PC-9 (cell line): ENCODE measurements at places on chromosomes 1 and 21.

DNA sequence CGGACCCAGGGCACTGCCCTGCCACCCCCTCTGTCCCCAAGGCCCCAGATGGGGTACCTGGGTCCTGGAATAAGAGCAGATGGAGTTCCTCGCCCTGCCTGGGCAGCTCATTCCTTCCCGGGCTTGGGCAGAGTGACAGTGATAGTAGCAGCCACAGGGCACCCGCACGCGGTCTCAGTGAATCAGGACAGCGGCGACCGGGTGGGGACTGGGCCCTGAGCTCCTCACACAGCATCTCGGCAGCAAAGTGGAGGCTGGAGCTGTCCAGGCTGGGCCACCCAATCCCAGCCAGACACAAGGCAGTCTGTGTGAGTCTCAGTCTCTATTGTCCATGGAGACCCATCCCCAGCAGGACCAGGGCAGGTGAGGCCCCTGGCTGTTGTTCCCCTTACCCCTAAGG lies 37.4 kb upstream of the CCDC27 start:
- no peaks in the 10 kb centered on the region for H3K36me3 ChIP-seq
- peaks cover 60% of the 10 kb centered on the region for H3K27me3 ChIP-seq
- DNase-seq, result no peak

- peaks cover 23% of the 10 kb centered on the region for H3K36me3 ChIP-seq
- H3K4me1 ChIP-seq, result peaks cover 50% of the 10 kb centered on the region
Observed at GRCh38 chr1:93811326-93812065, 67.5 kb downstream of the DNTTIP2 start.

DNA sequence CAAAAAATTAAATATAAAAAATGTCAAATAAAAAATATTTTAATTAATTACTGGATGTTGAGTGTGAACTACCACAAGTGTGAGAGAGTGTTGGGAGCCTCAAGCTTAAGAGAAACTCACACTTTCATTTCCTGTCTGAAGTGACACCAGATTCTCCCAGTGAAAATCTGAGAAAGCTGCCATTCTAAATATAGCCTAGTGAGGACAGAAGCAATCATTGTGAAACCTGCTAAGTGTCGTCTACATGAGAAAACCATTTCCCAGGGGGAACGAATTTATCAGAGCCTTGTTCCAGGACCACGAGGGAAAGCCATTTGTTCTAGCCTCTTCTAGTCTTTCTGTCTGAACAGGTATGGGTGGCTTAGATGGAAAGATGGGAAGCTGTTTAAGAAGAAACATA lies 329.3 kb upstream of the PRMT6 start:
- H3K4me1 ChIP-seq, result no peaks in the 10 kb centered on the region
- no peaks in the 10 kb centered on the region for H3K36me3 ChIP-seq
- H3K27me3 ChIP-seq, result no peaks in the 10 kb centered on the region
- no peak for DNase-seq

GRCh38 chr1:160177667-160178066 lies 12.7 kb upstream of the CASQ1 start:
- H3K4me1 ChIP-seq, result no peaks in the 10 kb centered on the region
- H3K36me3 ChIP-seq, result no peaks in the 10 kb centered on the region
- no peak overlapping the region for H3K27ac ChIP-seq
- no peak for DNase-seq
- H3K4me3 ChIP-seq, result no peak overlapping the region
- peaks cover 14% of the 10 kb centered on the region for H3K27me3 ChIP-seq

- DNase-seq, result no peak
- H3K27ac ChIP-seq, result no peak overlapping the region
- no peaks in the 10 kb centered on the region for H3K4me1 ChIP-seq
Observed at GRCh38 chr21:29601047-29601446, 302.3 kb downstream of the BACH1 start.

DNA sequence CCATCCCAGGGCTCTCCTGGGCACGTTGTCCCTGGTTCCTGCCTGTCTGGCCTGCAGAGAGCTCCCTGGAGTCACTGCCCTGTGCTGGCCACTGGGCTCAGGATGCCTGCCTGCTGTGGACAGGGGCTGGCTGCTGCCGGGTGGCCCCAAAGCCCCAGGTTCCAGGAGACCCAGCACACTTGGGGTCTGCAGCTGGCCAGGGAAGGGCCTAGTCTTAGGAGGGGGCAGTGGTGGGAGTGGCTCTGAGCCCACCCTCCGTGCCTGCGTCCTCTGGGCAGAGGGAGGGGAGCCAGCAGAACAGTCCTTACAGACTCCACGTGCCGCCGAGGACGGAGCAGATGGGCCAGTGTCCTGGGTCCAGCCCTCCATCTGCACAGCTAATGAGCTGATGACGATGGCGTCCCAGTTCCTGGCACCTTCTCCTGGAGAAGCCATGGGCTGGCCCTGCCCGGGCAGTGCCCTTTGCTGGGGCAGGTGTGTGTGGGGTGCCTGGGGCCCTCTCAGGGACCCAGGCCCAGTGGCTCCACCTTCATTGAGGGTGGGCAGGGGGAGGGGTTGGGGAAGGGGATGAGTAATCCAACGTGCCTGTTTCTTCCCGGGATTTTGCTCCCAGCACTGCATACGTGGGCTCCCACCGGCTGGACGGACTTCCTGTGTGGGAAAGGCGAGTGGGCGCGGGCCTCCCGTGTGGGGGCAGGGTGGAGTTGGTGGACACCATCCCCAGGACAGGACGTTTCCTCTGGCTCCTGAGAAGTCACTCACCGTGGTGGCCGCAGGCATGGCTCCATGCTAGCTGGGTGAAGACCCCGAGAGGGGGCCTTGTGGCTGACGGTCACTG lies 6.8 kb upstream of the PLCH2 start:
- no peak overlapping the region for H3K27ac ChIP-seq
- no peaks in the 10 kb centered on the region for H3K4me1 ChIP-seq
- DNase-seq, result no peak
- H3K4me3 ChIP-seq, result no peak overlapping the region

DNA sequence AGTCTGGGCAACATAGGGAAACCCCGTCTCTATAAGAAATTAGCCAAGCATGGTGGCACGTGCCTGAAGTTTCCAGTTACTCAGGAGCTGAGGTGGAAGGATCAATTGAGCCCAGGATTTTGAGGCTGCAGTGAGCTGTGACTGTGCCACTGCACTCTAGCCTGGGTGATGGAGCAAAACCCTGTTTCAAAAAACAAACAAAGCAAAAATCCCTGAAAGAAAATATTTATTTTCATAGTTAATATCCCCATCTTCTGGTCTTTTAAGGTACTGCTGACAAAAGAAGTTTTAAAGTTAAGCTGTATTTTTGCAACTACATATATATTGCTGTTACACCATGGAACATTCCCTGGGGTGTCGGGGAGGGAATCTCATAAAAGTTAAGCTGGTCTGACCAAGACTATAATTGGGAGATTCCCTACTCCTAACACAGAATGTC lies 26.0 kb downstream of the VAMP4 start:
- no peaks in the 10 kb centered on the region for H3K36me3 ChIP-seq
- no peak for DNase-seq
- no peaks in the 10 kb centered on the region for H3K4me1 ChIP-seq
- H3K4me3 ChIP-seq, result no peak overlapping the region
- H3K27ac ChIP-seq, result no peak overlapping the region
- H3K27me3 ChIP-seq, result no peaks in the 10 kb centered on the region

GRCh38 chr1:30765556-30766434 lies 8.2 kb upstream of the LAPTM5 start:
- H3K27me3 ChIP-seq, result no peaks in the 10 kb centered on the region
- no peak overlapping the region for H3K4me3 ChIP-seq
- H3K4me1 ChIP-seq, result no peaks in the 10 kb centered on the region
- H3K36me3 ChIP-seq, result no peaks in the 10 kb centered on the region
